ENCODE measurements at places on chromosomes 3 and 15.

GRCh38 chr15:38876621-38877020 lies 312.0 kb upstream of the RASGRP1 start:
- no peak for DNase-seq

GRCh38 chr3:128605091-128606046 lies 45.2 kb downstream of the RPN1 start:
- no peak for DNase-seq

DNA sequence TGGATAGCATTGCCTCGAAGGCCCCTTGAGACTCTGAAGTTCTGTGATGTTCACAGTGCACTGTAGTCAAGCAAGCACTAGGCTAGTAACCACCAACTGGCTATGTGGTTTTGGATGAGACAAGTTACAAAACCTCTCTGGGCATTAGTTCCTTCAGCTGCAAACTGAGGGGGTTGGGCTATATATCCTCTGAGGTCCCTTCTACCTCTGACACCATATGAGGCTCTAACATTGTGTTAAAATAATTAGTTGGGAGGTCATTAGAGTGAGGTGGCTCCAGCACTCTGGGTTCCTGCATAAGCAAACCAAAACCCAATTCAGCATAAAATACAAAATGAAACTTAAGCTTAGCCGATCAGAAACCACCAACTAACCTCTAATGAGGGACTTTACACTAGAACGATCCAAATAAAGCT lies 209.5 kb upstream of the LRRN1 start:
- no peak for DNase-seq

GRCh38 chr15:88256279-88257230 lies at the start of gene NTRK3:
Gene NTRK3, minus strand, starts transcription at chr15:88256739. Its CDS starts 586 bp downstream, at chr15:88256153.
- no peak for DNase-seq

- DNase-seq = no peak
Observed at GRCh38 chr3:159187232-159187631, 385.4 kb downstream of the MFSD1 start.

Measured in stimulated activated CD4-positive, alpha-beta T cell treated with anti-CD3 and anti-CD28 coated beads, Interleukin-12 subunit alpha, Interleukin-12 subunit beta, amount 100 ng/mL, for 4 hours (primary cell).